Left colon (tissue), 2 donors: ENCODE measurements at places on chromosomes 5 and 9.

- no peak for DNase-seq
Observed at GRCh38 chr5:59661311-59661710, 232.2 kb downstream of the PDE4D start.

DNA sequence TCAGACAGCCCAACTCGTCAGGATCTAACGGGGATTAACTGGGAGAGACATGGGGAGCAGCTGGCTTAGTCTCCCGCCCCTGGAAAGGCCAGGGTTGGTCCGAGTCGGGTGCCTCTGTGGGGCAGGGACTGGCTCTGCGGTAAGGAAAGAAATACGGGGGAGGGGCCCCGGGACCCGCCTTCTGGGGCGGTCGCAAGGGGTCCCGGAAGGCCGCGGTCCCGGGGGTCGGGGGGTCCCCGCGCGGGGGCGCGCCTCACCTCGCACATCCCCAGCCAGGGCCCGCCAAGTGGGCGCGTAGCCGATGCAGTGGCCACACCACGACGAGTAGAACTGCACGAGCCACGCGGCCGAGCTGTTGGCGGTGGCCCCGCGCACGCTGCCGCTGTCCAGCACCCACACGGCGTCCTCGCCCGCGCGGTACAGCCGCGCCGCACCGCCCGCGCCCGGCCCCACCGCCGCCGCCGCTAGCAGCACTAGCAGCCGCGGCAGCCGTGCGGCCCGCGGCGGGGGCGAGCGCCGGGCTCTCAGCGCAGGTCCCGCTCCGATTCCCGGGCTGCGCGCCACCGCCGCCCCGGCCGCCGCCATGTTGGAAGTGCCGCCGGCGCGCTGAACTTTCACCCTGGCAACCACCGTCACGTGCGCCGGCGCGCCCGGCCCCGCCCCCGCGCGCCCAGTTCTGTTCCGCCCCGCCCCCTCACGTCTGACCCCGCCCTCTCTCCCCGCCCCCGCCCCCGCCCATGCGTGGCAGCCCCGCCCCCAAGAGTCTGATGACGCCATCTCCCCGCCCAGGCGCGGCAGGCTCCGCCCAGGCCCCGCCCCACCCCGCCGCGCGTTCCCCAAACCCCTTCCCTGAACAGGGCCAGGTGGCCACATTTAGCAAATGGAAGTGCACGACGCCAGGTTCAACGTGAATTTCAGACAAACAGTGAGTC lies at the start of gene QSOX2:
QSOX2 (minus strand) TSS at position 594 of the 932 bp plus-strand sequence; CDS start at position 585, 9 bp downstream.
- peak; percentile 88 for DNase-seq

GRCh38 chr9:86481466-86481865 lies 127.3 kb upstream of the TUT7 start:
- DNase-seq, result no peak

DNA sequence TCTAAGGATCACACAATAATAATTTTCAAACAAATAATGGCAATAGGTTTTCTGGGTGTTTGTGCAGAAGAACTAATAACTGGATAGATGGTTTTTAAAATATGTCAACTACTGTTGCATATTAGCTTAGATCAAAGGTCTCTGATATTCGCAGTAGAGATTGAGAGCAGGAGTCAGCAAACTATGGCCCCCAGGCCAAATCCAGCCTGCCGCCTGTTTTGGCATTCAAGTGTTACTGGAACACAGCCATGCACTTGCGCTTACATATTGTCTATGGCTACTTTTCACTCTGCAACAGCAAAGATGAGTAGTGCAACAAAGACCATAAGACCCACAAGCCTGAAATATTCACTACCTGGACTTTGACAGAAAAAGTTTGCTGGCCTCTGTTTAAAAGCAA lies 260.8 kb downstream of the GRIA1 start:
- no peak for DNase-seq

DNA sequence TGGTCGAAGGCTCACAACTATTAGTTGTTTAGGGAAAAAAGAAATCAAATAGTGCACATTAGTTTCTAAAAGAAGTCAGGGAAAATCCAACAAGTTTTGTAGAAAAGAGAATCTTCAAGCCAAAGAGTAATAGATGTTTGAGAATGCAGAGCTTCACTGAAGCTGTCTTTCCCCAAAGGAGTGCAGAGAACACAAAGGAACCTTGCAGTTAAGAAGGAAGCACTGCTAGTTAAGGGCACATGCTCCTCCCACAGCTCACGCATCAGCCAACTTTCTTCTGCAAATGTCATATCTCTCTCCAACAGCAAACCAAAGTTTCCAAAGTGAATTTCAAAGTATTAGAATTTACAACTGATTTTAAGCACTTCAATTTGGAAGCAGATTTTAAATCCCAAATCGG lies 116.4 kb upstream of the FST start:
- DNase-seq, result no peak

DNA sequence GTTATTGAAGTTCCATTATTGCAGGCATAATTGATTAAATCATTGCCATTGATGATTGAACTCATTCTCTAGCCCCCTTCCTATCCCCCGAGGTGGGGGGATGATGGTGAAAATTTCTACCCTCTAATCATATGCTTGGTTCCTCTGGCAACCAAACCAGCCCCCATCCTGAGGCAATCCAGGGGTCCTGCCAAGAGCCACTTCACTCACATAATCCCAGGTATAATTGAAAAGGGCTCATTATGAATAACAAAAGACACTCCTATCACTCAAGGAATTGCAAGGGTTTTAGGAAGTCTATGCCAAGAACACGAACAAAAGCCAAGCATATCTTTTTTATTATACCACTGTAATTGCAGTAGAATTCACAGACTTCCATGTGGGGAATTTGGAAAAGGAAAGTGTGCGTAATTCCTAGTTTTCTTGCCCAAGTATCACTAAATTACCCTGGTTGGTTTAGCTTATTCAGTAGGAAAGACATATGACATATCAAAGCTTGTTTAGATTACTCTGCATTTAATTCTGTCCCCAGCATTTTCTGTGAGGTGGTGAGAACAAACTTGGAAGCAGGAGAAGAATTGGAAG lies 130.7 kb upstream of the TAF11L2 start:
- DNase-seq, result no peak
